H9 (cell line): ENCODE measurements at places on chromosomes 12 and 14. TPM values are rescaled to one million over a fixed set of nuclear protein-coding genes. Genes with fewer than 3 reads are reported as not detected.

TEX52 gene
- total RNA-seq = 0.20 TPM in 2 replicates

DNA sequence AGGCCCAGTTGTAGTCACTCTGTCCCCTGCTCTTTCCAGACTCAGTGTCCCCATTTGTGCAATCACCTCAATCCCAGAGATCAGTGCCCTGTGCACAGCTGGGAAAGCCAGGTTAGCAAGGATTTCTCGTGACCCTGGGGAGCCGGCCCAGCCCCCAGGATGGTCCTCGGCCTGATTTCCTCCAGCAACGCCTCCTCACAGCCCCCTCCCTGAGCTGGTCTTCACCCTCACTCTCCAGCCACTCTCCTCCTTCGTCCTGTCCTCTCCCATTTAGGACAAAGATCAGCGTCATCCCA, 194.8 kb upstream of the C14orf180 start:
- DNase-seq = no peak

AMIGO2 gene
- 8.4 and 8.6 TPM in 2 replicates for total RNA-seq

PLA2G1B gene
- not detected in 2 replicates for total RNA-seq

DNA sequence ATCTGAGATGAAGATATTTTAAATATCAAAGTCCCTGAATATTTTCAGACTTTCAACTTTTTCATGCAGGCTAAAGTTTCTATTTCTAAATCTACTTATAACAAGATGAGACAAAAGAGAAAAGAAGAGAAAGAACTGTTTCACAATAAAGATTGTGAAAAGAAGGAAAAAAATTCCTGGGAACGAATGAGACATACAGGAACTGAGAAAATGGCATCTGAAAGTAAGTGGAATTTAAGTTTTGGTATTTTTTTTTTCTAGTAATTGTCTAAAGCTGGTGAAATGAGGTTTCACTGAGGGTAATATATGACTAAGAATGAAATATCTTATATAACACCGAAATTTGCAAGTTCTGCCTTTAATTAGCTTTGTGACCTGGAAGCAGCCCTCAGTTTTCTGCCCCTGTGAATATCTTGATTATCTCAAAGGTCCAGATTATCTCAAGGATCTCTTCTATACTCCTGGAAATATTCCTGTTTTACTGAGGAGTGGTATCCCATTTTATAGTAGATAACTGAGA, 55.7 kb upstream of the PRPF39 start:
- no peak for DNase-seq

DNA sequence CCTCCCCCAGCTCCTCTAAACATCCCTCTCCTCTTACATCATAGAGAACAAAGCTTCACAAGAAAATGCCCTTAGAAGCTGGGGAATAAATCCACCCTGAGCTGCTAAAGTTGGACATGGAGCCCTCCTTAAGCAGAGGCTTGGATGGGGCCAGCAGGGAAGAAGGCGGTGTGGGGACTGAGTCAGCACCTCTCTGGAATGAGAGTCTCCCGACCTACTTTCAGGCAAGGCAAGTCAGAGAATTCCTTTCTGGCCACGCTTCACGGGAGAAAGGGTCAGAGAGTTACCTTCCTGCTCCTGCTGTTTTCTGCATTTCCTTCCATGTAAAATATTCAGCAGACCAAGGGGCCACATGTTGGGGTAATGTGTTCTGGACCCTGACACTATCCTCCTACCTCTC, 113.3 kb upstream of the PRB2 start:
- DNase-seq = peak; percentile 54

GRCh38 chr12:108861878-108862587, 4.7 kb upstream of the SSH1 start:
- no peak for DNase-seq

- peak; percentile 55 for DNase-seq
Measured at GRCh38 chr14:39734306-39734705, 302.1 kb upstream of the FBXO33 start.
